ENCODE measurements at places on chromosomes 4 and X.

GRCh38 chr4:81455897-81456296 lies 15.8 kb downstream of the RASGEF1B start:
- no peak for DNase-seq

- DNase-seq = no peak
Measured at GRCh38 chrX:30304866-30305265, 4.3 kb downstream of the NR0B1 start.

DNA sequence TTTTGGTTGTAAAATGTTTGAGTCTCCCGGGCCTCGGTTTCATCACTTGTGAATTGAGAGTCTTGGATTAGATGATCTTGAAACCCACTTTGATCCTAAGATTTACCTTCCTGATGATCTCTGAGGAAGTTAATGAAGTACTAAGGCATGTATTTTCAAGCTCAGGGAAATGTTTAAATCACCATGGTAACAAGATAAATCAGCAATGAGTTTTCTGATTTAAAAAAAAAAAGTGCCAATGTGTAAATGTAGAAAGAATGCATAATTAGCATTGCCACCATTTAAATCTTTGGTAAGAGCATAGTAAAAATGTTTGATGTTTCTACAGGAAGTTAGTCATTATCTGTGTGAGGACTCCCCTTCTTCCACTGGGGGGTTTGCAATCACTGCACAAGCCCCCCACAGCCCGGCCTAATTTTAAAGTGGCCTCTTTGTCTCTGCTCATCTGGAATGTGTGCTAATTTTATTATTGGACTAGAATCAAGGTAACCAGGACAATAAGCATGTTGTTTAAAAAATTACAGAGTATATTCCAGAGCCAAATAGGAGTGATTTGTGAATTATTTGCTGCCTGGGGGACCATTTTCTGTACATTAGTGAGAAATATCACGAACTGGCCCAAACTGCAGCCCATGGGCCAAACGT lies 93.6 kb downstream of the SLC34A2 start:
- no peak for DNase-seq

DNA sequence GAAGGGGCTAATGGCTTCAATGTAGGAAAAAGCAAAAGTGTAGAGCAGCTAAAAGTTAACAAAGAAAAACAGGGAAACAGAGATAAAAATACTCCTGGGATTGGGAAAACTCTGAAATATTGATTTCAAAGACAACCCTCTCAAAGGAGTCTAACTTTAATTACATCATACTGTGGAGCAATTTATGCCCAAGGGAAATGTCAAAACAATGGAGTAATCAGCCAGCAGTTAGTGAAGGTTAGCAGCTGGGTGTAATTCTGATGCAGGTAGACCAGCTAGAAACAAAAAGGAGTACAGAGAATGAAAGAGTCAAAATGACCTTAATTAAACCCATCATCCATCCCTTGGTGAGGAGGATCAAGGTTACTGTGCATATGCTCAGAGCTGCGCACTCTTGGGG lies 169.0 kb downstream of the ADAM29 start:
- DNase-seq = no peak

GRCh38 chrX:101958139-101958538 lies 26.3 kb upstream of the ZMAT1 start:
- DNase-seq = no peak

- no peak for DNase-seq
Measured at GRCh38 chr4:42480717-42481116, 83.4 kb downstream of the SHISA3 start.

DNA sequence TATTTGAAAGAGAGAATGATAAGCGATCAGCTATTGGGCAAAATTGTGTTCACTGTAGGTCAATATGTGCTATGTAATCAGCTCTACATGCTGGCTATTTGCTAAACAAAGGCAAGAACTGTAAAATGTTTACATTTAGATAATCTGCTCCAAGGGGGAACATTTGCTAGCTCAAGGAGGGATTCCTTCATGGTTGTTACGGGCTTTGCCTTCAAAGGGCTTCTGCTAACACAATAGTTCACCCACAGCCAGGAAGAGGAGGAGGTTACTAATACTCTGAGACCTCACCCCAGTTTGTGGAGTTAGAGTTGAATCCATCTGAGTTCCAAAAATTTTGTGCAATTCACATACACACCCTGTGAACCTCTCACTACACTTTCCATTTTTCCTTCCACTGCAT lies 107.6 kb upstream of the BMP3 start:
- DNase-seq = no peak

GRCh38 chrX:67426946-67427345 lies 116.9 kb upstream of the AR start:
- DNase-seq = no peak

GRCh38 chr4:89992744-89993143 lies 98.1 kb downstream of the MMRN1 start:
- DNase-seq = no peak

GRCh38 chr4:107349266-107349665 lies 313.2 kb upstream of the DKK2 start:
- no peak for DNase-seq

GRCh38 chr4:91198951-91199350 lies 1071.8 kb downstream of the CCSER1 start:
- no peak for DNase-seq

GRCh38 chrX:46294234-46294633 lies 251.0 kb downstream of the ZNF674 start:
- no peak for DNase-seq

DNA sequence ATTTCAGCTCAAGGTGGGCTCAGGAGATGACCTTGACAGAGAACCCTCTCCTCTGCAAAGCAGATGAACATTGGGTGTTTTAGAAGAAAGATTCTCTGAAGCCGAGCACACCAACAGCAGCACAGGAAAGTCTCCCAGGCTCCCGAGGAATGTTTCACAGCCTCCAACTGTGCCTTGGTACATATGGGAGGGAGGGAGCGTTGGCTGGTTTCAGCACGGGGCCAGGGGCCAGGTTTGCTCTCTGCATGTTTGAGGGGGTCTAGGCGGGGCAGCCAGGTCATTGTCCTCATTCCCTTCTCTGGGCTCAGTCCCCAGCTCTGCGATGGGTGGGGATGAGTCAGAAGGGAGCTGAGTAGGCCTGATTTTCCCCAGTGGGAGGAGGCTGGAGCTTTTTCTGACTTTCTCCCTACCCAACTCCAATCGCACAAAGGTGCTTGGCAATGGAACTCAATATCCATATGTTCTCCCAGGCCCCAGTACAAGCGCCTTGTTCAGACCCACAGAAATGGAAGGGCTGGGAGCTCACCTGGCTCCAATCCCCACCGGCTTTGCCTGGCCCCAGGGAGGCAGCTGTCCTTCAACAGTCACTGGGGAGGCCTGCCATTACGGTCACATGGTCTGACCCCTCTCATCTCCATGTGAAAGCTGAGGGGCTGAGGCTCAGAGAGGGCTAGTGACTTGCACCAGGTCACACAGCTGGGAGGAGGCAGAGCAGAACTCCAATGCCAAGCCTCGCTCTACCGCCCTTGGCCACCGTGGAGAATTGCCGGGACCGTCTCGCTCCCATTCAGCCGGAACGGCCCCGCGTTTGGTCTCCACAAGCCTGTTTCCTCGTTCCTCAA lies 108.4 kb upstream of the AFAP1 start:
- no peak for DNase-seq

DNA sequence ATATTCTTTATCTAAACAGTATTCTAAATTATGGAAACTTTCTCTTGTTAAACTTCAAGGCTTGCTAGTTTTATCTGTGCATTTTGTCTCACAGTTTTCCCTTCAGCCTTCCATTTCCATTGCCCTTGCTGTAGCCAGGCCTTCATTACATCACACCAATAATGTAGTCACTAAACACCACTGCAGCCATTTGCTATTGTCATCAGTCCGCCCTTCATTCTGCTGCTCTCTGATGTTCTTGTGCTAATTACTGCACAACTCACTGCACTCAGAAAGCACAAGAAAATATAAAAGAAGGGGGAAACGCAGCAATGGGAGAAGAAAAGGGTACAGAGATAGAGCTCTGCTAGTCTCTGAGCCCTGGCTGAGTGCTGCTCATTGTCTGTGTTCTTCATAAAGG lies 239.6 kb upstream of the FSTL5 start:
- DNase-seq = no peak

DNA sequence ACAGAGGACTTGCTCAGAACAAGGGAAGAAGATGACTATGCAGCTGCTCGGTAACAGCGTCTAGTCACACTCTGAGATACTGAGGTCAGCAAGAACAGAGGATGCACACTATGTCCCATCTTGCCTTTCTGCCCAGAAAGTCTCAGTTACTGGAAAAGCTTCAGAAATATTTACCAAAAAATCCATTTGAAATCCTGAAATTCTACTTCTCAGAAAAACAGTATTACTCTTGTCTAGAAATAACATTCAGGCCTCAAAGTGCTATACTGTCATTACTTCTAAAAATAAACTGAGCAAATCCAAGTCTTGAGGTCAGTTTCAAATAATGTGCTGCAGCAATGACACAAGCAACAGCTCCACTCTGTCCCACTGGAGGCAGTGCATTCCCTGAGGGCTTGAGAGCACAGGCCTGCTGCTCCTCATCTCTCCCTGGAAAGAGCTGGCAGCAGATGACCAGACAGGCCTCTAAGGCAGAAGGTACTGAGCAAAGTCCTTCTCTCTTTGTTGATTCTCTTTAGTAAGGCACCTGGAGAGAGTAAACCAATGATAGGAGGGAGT lies 76.9 kb downstream of the CAMK2D start:
- DNase-seq = no peak

GRCh38 chr4:8745826-8746225 lies 125.8 kb downstream of the HMX1 start:
- DNase-seq = no peak

DNA sequence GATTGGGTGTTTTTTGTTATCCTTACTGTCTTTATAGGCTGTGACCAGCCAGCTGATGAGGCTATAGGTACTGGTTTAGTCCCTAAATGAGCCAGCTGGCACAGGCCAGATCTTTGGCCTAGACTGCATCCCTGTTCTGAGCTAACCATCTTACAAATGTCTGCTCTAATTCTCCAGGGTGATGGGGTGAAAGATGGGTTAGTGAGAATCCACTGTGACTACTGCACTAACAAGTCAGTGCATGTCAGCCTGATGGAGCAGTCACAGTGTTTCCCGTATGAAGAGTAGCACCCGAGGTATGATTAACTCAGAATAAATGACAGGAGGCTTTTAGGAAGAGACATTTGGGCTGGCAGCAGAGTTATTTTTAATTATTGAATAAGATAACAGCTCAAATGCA lies 181.0 kb downstream of the DCTD start:
- DNase-seq = no peak

DNA sequence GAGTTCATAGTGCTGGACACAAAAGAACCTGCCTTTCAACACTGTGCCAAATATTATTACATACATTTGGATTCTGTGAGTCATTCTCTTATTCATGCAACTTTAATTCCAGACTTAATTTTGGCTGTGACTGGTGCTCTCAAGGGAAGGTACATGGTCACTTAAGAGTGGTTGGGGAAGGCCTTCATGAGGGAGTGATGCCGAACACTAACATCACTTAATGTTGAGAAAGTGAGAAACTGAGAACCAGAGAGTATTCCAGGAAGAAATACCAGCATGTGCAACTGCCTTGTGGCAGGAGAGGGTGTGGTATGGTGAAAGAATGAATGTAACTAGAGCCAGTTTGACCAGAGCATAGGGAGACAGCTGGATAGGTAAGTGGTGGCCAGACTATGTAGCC lies 41.5 kb upstream of the FHDC1 start:
- no peak for DNase-seq

GRCh38 chr4:128711361-128711760 lies 98.1 kb upstream of the JADE1 start:
- no peak for DNase-seq

DNA sequence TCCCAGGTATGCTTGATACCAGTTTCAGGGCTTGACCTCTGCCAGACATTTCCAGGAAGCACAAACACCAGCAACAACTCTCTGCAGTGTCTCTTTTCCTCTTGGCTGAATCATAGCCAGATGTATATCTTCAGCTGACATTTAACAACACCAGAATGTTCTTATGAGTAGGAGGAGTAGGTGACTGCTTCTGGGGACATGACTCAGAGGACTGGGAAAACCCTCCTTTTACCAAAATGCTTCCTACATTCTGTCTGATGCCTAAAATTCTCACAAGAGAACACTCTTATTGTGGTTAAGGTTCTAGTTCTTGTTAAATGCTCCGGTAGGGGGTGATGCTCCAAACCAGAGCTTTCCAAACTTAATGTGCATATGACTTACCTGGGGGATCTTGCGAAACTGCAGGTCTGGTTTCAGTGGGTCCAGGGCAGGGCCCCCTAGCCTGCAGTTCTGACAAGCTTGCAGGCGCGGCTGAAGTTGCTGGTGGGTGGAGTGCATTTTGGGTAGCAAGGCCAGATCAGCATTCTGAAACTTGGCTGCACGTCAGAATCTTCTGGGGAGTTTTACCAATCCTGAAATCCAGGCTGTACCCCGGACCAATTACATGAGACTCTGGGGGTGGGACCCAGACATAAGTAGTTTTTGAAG lies 329.3 kb upstream of the RPS6KA3 start:
- no peak for DNase-seq

DNA sequence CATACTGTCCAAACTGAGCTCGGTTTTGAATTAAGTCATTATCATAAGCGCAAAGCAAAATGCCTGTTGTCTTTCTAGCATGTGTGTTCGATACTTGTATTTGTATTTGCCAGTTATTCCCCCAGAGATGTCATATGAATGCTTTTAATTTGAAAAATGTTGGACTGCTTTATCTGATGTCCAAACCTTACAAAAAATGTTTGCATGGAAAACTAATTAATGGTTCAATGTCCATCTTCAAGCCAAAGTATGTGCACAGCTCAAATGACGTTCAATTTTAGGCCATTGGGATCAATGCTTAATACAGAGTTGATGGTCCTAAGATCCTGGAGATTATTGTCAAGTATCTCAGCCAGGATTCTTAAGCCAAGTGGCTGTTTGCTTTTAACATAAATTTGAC lies 17.2 kb upstream of the HPGDS start:
- DNase-seq = no peak

DNA sequence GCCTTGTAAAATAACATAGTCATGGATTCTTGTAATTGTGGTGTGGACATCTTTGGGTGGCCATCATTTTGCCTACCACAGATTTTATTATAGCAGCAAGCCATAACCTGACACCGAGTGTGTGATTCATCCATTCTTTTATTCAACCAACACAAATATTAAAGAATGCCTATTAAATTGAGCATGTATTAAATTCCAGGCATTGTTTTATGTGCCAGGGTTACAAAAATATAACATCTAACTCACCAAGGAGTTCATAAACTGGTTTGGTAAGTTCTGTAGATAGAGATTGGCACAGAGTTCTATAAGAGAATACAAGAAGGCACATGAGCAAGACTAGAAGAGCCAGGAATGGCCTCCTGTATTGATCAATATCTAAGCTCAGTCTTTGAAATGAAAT lies 18.0 kb downstream of the NBDY start:
- DNase-seq = no peak

DNA sequence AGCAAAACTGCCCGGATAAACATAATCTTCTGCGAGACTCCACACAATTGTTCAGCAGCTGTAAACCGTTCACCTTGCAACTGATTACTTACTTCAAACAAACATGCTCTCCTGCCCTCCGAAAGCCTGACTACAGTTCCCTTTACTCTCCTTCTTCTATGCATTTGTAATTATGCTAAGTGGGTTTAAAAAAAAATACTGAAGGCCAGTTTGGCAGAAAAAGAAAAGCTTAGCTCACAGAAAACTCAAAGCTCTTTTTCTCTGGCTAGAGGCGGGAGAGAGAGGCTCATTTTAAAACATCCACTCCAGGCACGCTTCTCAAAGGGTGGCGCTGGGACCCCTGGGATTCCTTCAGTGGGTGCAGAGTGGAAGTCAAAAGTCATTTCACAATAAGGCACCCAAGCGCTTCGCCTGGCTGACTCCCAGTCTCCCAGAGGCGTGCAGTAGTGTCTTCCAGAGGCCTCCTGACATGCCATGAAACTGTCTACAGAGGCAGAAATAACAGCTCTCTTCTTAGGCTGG lies 1.9 kb downstream of the DHRSX start:
- DNase-seq = no peak

Data from stimulated activated CD8-positive, alpha-beta memory T cell treated with anti-CD3 and anti-CD28 coated beads, Interleukin-15, amount 100 ng/mL, for 24 hours (primary cell).